HS-5 (cell line): ENCODE measurements at places on chromosomes 5 and 9.

DNA sequence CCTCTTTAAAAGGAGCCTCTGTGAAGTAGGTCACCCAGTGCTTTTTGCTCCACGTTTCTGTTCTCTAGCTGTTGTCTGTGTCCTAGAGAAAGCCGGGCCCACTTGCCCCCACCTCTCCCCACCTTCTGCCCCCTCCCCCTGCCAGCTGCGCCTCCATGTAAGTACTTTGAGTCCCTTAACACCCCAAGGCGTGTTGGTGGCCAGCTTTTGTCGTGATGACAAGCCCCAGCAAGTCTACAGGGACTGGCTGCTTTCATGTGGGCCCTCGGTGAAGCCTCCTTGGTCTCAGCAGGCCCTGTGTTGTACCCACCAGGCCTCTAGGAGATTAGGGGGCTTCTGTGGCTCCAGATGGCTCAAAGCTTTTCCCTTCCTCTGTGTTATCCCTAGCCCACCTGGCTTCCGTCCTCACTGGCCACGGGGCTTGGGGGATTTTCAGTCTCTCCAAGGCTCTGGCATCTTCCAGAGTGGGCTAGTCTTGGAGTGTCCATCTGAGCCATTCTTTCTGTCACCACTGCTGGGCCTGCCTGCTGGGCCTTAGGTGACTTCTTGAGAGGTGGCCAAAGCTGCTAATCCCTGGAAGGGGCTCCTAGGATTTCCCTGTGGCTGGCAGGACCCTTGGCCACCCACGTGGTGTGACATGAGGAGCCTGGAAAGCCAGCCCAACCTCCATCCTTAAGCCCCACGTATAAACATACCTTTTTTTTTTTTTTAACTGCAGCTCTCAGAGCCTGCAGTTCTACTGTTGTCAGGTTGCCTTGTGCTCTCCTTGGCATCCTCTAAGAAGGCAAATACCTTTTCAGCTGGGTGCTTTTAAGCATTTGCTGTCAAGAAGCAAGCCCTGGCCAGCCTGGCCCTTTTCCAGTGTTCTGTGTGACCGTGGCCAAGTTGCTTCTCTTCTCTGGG is 1.1 kb upstream of the NDST1 start:
- no peak for DNase-seq

- no peak for DNase-seq
Measured at GRCh38 chr9:15843316-15843715, 290.5 kb downstream of the CCDC171 start.

DNA sequence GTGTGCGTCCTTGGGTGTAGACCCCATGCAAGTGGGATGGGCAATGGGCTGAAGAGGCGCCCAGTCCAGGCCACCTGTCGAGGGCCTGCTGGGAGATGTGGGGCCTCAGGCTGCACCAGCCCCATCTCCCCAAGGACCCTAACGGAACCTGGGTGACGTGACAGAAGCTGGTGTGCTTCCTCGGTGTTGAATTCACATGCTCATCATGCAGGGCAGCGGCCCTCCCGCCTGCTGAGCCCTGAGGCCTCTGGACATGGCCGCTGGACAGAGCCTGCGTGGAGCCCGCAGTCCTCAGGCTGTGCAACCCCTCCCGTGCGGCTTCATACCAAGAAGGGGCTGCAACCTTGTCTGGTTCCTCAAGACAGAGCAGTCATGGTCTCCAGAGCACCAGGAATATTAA is 26.8 kb downstream of the TERT start:
- no peak for DNase-seq

DNA sequence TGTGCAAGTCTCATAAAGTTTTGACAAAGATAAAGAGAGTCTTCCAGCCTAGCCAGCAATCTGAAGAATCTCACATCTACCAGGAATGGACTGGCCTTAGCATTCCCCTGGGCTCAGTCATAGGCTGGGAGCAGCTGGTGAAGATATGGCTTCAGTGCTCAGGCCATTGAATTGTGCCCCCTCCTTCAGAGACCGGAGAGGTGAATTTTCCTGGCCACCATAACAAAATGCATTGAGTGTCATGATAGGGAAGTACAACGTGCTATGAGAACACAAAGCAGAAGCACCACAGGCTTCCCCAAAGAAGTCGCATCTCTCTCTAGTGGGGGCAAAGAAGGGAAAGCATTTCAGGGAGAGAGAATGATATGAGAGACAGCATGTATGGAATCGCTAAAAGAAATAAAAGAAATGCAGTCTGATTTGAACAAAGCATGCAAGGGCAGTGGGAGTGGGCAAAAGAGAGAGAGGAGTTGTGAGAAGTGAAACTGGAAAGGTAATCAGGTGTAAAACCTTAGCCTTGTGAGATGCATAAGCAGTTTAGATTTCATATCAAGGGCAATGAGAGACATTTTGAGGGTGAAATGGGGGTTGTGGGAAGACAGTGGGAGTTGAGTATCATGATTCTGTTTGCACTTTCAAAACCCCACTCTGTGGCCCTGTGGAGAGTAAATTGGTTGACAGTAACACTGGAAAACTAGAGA is 57.1 kb upstream of the NMUR2 start:
- DNase-seq: no peak

DNA sequence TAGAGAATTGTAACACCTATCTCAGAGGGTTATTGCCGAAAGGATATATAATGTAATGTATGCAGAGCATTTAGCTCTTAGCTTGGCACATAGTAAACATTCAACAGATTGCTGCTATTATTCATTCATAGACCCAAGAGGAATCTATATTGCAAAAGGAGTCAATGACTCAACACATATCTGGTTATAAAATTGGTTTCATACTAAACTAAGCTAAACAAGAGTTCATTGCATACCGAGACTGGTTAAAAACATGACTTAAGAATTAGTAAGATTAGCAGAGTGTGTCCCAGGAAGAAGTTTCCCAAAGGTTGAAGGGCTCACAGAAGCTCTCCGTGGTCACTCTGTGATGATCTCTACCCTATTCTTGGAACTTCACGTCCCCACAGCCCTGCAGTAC is 339.6 kb upstream of the CCNH start:
- DNase-seq: peak; percentile 68

GRCh38 chr9:133137451-133138231 is 16.6 kb upstream of the RALGDS start:
- DNase-seq: no peak

- no peak for DNase-seq
Measured at GRCh38 chr9:126667190-126668055, 53.7 kb downstream of the LMX1B start.

GRCh38 chr9:15606643-15607472 is 54.0 kb downstream of the CCDC171 start:
- peak; percentile 32 for DNase-seq

DNA sequence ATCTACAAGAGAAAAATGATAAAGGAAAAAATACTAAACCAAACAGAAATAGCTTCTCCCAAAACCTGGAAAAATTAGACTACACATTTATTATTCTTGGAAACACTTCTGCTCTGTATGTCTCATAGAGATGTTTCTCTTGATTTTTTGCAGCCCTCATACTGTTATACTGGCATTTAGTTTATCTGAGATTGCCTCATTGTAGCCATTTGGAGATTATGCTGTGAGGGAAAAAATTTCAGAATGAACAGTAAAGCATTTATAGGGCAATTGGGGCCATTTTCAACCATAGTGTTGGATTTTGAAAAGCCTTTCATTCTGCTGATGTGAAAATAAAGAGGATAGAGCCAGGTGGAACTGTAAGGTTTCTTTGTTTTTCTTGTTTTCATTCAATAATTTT is 441.8 kb upstream of the RIOK2 start:
- no peak for DNase-seq

DNA sequence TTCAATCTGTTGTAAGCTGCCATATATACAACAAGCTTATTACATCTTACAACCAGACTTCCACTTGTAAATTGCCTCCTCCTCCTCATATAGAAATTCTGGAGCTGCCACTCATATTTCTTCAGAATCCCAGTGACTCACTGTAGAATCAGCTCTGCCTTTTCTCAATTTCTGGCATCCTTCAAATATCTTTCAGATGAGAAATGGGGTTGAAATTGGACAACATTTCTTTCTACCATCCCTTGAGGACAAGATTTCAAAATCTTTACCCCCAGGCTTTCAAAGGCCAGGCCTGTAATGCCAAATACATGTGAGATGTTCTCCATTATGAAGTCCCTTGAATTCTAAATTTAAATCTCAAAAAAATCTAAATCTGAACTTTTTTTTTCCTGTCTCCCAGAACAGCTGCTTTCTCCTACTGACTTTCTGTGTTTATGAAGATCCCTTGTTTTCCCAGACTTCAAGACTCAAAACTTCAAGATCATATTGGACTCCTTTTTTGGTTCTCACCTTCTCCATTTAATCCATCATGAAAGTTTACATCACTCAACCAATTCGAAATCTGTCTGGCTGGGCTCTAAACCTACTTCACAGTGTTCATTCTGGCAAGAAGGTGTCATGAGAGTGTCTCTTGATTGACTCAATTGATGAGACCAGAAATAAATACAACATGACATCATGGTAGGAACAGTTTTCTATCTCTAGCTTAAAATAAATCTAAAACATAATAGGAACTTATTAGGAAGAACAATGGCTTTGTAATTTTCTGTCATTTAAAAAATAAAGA is 109.8 kb downstream of the HMHB1 start:
- peak; percentile 97 for DNase-seq

DNA sequence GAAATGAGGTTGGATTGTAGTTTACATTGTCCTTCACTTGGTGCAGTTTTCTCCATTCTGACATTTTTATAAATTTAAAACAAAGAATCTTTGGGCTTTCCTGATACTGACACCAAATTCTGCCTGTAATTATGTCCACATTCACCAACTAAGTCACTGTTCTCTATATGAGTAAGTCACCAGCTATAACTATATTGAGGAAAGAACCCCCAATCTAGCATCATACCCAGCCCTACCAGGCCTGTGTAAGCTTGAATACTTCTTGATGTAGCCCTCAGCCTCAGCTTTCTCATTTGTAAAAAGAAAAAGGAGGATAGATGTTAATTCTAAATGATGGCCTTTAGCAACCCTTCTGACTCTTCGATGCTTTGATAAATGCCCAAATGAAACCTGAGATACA is 112.7 kb upstream of the FST start:
- no peak for DNase-seq

- DNase-seq: no peak
Measured at GRCh38 chr5:150412319-150413175, at the start of gene CD74. CD74 (minus strand) TSS chr5:150412910; CDS start chr5:150412749, 161 bp downstream.

GRCh38 chr5:114311968-114312367 is 49.9 kb upstream of the KCNN2 start:
- DNase-seq: no peak

DNA sequence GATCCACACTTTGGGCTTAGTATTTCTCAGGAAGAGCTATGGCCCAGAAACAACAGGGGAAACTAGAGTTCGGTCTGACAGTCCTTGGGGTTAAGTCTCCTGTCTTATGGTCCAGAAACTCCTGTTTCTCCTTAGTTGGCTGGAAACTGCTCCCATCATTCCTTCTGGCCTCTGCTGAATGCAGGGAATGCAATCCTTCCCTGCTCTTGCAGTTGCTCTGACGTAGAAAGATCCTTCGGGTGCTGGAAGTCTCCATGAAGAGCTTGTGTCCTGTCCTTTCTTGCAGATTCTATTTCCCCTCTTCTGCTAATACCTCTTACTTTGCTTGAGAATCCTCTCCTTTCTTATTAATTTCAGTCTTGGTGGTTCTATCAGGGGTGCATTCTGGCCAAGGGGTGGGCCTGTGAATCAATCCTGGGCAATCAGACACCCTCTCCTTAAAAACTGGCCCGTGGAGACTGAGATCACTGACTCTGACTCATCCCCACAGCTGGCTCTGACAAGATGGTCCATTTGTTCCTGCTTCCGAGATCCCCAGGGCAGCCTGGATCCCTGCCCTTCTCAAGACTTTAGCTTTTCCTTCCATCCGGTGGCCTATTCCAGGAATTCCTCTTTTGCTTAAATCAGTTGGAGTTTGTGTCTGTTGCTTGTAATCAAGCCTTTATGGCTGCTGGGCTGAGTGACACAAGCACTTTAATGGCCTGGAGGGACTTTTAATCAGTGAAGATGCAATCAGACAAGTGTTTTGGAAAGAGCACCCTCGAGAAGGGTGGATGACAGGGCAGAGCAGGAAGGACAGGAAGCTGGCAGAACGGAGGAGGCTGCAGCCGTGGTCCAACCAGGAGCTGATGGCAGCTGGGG is 23.7 kb downstream of the PTGS1 start:
- peak; percentile 49 for DNase-seq

DNA sequence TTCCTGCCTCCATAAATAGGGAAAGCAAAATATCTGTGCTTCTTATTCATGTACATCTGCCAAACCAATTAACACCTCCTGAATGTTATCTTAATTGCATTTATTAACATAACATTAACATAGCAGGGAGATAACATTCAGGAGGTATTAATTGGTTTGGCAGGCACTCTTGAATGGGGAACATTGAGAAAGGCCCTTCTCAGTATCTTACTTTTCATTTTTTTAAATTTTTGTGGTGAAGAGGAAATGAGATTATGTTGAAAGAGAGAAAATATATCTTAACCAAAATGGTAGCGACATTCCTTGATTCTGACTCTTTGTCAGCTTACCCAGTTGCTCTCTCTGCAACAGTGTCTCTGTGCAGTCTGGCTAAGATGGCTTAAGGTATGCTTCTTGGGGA is 100.4 kb upstream of the TLE1 start:
- DNase-seq: no peak

DNA sequence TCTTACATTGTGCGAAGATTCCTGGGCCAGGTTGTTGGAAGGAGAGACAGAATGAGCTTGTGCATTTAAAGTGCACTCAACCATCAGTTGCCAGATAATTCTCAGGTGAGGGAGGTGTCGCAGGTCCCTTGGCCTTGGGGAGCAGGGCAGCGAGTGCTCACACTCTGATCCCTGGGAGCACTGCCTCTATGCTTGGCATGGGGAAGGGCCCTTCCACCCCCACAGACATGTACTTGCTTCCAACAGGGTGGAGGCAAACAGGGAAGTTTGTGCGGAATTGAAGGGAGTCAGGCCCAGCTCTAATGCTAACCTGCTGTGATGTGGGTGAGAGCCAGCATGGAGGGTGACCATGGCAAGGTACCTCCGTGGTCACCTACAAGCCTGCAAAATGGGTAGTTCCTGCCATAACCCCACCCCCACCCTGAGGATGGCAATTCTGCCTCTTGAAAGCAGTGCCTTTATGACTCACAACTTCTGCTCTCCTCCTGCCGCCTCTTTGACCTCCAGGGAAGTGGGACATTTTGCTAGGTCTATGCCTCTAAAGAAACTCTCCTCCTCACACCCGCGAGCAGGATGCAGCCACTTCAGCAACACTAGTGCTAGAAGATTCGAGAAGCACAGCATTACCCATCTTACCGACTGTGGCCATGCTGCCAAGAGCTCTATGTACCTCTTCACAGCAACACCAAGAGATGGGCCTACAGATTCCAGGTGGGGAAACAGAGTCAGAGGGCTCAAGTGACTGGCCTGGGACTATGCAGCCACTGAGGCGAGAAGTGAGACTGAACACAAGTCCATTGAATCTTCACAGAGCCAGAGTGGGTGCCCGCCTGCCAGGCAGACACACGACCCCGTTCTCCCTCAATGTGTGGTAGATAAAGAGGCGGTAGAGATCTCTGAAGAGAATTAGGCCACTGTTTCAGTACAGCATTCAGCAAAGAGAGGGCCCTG is 22.1 kb upstream of the SLC25A51 start:
- no peak for DNase-seq
